T1000 (cell line): ENCODE measurements at places on chromosomes 12 and 14.

DNA sequence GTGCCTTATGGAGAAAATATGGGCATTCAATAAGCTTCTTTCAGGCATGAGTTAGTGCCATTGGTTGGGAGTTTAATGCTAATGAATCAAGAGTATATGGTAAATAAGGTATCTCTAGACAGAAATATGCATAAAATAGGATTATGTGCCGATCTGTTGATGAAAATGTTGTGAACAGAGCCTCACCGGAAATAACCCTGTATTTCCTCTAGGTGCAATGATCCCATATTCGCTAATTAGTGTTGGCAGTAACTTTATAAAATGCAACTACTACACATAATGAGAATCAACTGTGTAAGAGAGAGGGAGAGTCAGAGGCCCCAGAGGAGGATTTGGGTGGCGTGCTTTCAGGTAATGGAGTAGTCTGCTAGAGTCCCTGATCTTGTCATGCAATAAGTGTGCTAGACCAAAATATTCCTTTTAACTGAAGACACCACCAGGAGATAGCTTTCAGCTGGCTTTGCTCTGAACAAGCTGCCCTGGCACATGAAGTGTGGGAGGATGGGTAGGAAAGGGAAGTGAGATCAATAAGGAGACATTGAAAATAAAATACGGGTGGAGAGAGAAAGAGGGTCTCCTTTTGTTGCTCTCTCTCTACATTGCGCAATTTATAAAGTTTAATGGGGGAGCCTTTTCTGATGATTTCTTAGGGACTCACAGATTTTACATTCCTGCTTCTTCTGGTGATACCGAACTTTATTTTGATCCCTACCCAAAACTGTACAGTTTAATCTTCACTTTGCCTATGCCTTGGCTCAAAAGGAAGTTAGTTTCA lies 68.6 kb upstream of the PLXNC1 start:
- no peak for DNase-seq

DNA sequence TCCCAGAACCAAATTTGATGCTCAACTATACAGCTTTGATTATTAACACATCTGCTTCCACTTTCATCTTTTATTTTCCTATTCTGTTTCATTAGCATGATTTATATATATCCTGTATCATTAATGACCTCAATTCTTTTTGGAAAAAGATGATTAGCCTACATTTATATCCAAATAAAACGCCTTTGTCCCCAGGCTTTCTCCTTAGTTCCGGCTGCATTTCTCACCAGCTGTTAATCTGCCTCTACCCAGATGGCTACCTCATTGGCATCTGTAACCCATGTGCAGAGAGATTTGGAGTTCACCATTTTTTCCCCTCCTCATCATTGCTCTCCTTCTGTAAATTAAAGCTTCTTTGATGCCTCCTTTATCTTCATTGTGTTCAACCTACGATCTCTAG lies 336.8 kb upstream of the RGS6 start:
- DNase-seq = no peak

GRCh38 chr12:118982984-118983761 lies 1.8 kb downstream of the SRRM4 start:
- no peak for DNase-seq

- peak; percentile 12 for DNase-seq
These were observed 1.4 kb upstream of the GARIN2 start for GRCh38 chr14:67187826-67188225.

- DNase-seq = no peak
These were observed 12.3 kb downstream of the TMEM30B start for GRCh38 chr14:61268812-61269211.

GRCh38 chr12:78483767-78484315 lies 380.7 kb upstream of the SYT1 start:
- DNase-seq = no peak

DNA sequence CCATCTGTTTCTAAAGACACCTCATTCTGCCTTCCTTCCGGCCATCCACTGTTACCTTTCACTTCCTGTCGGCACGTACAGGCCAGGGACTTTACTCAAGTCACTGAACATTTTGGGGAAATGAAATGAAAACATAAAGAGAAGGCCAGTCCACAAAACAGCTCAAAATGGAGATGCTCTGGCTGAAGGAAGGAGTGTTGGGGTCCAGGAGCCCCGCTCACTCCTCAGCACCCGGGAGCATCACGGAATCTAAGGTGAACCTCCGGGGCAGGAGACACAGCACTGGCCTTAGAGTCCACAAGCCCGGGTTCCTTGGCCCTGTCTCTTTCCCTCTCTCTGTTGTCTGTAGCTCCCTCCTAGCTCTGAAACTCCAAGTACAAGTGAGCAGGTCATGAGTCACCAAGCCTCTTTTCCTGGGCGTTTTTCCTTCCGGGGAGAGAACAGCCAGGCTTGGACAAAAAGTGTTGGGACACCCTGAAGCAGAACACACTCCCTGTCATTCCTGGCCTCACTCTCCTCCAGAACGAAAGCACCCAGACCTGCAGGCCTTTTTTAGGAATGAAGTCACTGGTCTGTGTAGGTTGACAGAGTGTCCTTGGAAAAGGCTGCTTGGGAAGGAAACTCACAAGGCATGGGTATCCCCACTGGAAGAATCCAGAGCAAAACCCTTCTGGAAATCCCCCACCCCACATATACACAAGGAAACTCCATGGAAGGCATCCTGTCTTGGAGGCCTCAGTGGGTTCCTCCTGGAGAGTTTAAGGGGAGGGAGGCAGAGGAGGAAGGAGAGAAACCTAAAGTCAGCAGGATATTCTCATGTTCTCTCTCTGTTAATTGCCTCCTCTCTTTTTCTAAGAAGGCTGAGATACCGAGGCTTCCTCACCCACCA lies 245.3 kb downstream of the ZFP36L1 start:
- peak; percentile 32 for DNase-seq

GRCh38 chr12:105510526-105510925 lies 180.0 kb downstream of the C12orf75 start:
- DNase-seq = no peak

DNA sequence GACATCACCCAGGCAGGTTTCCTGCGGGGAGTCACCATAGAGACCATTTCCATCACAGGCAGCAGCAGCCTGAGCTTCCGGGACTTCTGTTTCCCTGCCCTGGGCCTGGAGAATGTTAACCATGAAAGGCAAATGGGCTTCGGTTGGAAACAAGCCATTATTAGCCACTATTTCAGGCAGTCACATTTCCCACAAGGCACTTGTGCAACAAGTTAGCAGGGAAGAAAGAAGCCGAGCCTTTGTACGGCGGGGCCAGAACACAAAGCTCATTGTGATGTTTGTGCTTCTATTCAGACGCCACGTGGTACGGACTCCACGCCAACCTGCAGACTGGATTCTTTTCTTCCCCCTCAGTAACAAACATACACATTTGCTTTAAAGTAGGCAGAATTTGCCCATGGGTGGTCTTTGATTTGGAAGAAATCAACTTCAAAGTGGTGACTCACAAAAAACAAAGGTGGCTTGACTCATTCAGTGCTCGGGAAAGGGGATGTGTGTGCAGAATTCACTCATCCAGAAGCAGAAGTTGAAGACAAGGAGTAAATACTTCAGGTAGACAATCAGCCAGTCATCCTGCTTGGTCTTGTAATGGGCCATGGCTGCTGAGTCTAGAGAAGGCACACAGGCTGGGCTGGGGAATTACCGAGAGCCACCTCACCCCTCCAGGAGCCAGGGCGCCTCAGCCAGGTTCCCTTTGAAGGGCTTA lies 154.2 kb upstream of the PRMT8 start:
- DNase-seq = no peak

GRCh38 chr12:29220632-29221336 lies 71.7 kb downstream of the FAR2 start:
- no peak for DNase-seq

- DNase-seq = no peak
These were observed 1.2 kb upstream of the FKBP4 start for GRCh38 chr12:2793561-2793960.

- DNase-seq = no peak
These were observed 75.8 kb upstream of the RIN3 start for GRCh38 chr14:92437729-92438285.

- no peak for DNase-seq
These were observed 80.4 kb upstream of the EEA1 start for GRCh38 chr12:93009533-93009932.

GRCh38 chr14:63650256-63650952 lies 8.7 kb upstream of the WDR89 start:
- no peak for DNase-seq

DNA sequence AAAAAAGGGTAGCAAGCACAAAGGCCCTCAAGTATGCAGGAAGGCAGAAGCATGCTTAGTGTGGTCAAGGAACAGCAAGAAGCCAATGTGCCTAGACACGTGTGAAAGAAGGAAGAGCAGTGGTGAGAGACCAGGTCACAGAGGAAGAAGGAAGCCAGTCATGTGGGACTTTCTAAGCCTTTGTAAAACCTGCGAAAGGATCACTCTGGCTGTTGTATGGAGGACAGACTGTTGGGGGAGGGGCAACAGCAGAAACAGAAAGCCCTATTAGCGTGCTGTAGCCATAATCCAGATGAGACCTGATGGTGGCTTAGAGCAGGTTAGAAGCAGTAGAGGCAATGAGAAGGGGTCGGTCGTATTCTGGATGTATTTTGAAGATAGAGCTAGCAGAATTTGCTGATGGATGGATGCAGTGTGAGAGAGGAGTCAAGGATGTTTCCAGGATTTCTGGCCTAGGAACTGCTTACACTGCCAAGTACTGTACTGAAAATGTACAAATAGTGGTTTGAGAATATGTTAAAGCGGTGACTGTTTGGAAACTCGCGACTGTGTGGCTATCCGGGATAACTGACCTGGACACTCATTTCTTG lies 5.7 kb upstream of the MLF2 start:
- DNase-seq = no peak

GRCh38 chr12:41486718-41487117 lies 298.6 kb downstream of the PDZRN4 start:
- peak; percentile 89 for DNase-seq

DNA sequence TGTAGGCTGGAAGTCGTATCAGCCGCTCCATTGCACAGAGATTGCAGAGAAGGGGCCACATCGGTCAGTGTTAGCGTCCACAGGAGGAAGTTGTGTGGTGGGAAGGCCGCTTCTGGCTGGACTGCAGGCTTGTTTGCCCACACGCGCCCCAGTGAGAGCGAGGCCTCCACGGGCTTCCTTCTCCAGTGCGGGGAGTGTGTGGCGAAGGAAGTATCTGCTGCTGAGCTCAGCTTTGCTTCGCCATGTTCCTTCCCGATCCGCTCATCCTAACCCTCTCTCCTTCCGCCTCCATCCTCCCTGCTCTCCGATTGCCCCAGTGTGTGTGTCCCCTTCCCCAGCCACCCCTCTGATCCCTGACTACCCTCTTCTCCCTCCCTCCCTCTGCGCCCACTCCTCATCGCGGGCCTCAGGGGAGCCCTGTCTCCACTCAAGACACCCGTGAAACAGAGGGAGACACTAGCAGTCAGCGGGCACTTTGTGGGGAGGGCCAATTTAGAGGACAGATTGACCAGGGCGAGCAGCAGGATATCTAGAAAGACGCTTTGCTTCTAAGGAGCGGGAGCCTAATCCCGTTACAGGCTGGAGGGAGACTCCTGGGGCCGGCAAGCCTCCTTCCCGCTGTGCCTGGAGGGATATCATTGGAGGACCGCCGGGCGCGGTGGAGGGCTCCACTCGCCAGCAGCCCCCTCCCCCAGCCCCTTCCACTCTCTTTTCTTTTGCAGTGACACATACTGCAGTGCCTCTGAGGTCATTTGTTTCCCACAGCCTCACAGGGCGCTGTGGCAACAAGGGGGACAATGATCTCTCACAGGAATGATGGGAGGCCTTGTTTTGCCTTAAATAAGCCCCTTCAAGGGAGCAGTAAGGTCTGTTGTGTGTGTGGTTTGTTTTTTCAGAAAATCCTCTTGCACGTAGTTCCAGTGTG lies 428.8 kb downstream of the ZFP36L1 start:
- no peak for DNase-seq

GRCh38 chr12:93870020-93870795 lies 193.0 kb downstream of the CRADD start:
- DNase-seq = no peak

GRCh38 chr14:72291908-72292688 lies 359.9 kb downstream of the RGS6 start:
- DNase-seq = peak; percentile 7
